Thoracic aorta (tissue), 2 donors: ENCODE measurements at places on chromosomes 3 and 15. TPM values are rescaled to one million over a fixed set of nuclear protein-coding genes. Genes with fewer than 3 reads are reported as not detected.
A peak's percentile ranks its signal among the peaks of the same experiment; 100 is the strongest.

DNA sequence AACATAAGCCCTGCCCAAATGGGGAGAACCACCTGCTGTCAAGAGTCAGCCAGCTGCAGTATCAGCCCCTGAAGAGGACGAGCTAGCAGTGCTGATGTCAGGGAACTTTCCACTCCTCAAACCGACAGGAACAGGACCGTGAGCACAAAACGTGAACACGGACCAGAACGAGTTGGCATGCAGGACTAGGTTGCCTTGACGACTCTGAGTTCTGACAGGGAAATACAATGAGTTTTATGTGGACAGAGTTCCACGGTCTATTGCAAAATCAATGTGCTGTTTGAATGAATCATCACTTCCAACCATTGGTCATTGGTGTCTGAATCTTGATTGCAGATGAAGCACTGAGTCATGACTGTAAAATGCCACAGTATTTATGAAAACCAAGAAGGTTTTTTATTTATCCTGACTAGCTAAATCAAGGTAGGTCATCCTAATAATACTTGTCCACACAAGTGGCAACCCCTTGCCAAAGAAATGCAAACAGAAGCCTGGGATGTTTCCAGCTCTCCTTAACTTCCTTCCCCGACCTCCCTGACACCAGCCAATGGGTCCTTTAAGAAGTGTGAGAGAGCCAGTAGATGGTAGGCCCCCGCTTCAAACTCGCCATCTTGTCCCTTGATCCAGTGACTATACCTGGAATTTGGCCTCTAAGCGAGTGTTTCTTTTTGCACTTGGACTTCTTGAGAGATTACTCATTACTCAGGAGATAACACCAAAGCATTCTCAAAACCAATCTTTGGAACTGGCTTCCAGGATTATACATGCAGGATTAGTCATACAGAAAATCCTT is 119.6 kb downstream of the ASB7 start:
- peaks cover 25% of the 10 kb centered on the region for H3K4me1 ChIP-seq
- peak overlapping the region; percentile 70 for H3K27ac ChIP-seq
- H3K27me3 ChIP-seq = no peaks in the 10 kb centered on the region

- no peak overlapping the region for H3K4me3 ChIP-seq
- H3K4me1 ChIP-seq = peaks cover 3% of the 10 kb centered on the region
- no peaks in the 10 kb centered on the region for H3K27me3 ChIP-seq
- H3K36me3 ChIP-seq = no peaks in the 10 kb centered on the region
Measured at GRCh38 chr15:70566989-70567388, 196.4 kb downstream of the UACA start.

DNA sequence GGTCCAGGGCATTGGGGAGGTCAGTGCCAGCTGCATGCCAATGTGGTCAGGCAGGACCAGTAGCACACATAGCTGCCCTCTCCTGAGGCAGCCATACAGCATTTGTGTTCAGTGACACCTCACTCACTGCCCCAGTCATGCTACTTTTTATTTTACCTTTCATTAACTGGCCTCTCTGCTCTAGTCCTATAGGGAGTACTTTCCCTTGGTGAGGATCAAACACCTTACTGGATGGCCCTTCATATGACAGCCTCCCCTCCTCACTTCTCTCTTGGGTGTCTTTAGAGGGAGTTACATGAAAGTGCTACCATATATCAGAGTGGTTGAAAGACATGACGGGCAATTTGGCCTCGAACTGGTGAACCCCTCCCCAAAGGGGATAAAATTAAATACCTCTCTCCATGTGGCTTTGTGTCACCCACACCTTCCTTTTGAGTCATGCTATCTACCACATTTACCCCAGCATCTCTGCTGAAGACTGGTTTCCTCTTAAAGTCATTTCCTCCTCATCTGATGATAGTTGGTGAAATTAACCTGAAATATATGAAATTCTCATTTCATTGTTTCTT is 17.6 kb downstream of the RLBP1 start:
- DNase-seq = no peak
- H3K4me1 ChIP-seq = peaks cover 2% of the 10 kb centered on the region

- no peak overlapping the region for H3K4me3 ChIP-seq
- no peaks in the 10 kb centered on the region for H3K36me3 ChIP-seq
- no peak overlapping the region for H3K27ac ChIP-seq
Measured at GRCh38 chr3:71514621-71515020, 68.9 kb downstream of the FOXP1 start.

DNA sequence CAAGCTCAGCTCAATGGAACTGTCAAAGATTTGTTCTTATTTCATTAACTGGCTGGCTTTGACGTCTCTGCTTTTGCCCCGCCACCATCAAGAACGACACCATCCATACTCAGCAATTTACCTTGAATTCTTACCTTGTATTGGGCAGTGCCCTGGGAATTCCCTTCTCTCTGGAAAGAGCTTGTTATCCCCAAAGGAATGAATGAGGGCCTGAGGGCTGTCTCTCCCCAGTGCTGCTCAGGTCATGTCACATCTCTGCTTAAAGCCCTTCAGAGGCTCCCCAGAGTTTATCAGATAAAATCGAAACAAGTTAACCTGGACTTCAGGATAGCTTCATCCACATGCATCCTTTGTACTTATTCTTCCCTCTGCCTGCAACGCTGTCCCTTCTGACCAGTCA is 5.9 kb upstream of the WNT5A start:
- no peaks in the 10 kb centered on the region for H3K36me3 ChIP-seq
- H3K4me1 ChIP-seq = peaks cover 4% of the 10 kb centered on the region
- no peak for DNase-seq
- H3K27me3 ChIP-seq = no peaks in the 10 kb centered on the region
- H3K4me3 ChIP-seq = no peak overlapping the region

- no peak overlapping the region for H3K27ac ChIP-seq
- H3K4me3 ChIP-seq = no peak overlapping the region
- H3K27me3 ChIP-seq = no peaks in the 10 kb centered on the region
- no peaks in the 10 kb centered on the region for H3K36me3 ChIP-seq
- DNase-seq = no peak
Measured at GRCh38 chr3:13148561-13149329, 75.5 kb upstream of the IQSEC1 start.

GRCh38 chr3:169579116-169579710 is 84.3 kb downstream of the MECOM start:
- no peak overlapping the region for H3K27ac ChIP-seq
- DNase-seq = no peak
- H3K4me3 ChIP-seq = no peak overlapping the region
- no peaks in the 10 kb centered on the region for H3K36me3 ChIP-seq
- peaks cover 3% of the 10 kb centered on the region for H3K4me1 ChIP-seq

GRCh38 chr3:37147666-37148065 is 26.7 kb downstream of the LRRFIP2 start:
- H3K27me3 ChIP-seq = no peaks in the 10 kb centered on the region
- peaks cover 9% of the 10 kb centered on the region for H3K36me3 ChIP-seq
- no peak for DNase-seq
- H3K4me3 ChIP-seq = no peak overlapping the region
- H3K4me1 ChIP-seq = peaks cover 44% of the 10 kb centered on the region
- no peak overlapping the region for H3K27ac ChIP-seq

DNA sequence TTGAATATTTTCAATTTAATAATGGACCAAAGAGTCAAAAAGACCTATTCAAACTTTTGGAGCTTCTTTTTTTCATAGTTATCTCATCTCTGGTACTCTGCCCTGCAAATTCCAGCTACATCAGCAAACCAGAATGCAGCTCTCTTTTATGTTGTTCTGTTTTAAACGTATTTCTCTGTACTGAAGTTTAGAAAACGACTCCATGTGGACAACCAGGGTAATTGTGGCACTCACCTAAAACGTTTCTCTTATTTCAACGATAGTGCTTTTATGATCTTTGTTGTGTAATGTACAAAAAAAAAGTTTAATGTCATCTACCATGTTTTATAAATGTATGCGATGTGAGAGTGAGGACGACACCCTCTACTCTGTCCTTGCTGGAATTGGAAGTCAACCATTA is 1472.3 kb upstream of the GBE1 start:
- no peak overlapping the region for H3K4me3 ChIP-seq
- no peaks in the 10 kb centered on the region for H3K27me3 ChIP-seq
- no peak overlapping the region for H3K27ac ChIP-seq
- no peaks in the 10 kb centered on the region for H3K36me3 ChIP-seq

DNA sequence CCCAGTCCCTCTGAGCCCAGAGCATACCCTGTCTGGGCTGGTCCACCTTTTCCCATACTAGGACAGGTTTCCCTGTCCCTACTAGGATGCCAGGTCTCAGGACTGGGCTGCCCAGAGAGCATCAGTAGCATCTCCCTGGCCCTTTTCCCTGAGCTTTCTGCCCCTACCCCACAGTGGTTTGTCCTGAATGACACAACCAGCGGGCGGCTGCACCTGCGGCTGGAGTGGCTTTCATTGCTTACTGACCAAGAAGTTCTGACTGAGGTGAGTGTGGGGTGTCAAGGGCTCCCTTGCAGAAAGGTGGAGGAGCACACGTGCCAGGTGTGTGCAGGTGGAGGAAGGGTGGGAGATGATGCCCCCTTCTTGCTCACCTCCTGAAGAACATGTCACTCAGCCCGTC is 33.5 kb downstream of the ESYT3 start:
- no peak for DNase-seq
- H3K4me1 ChIP-seq = no peaks in the 10 kb centered on the region
- no peaks in the 10 kb centered on the region for H3K36me3 ChIP-seq
- H3K27me3 ChIP-seq = no peaks in the 10 kb centered on the region
- no peak overlapping the region for H3K27ac ChIP-seq

The ANKRD63 gene
- not detected for total RNA-seq

The SEMA6D gene
- 12.9 TPM for total RNA-seq

The MYZAP gene
- total RNA-seq = 6.8 TPM

The HTR3C gene
- not detected for total RNA-seq

The NRROS gene
- 4.7 TPM for total RNA-seq

The WDR82 gene
- total RNA-seq = 44.5 TPM
